ENCODE measurements at places on chromosomes 6 and 20.

GRCh38 chr6:15114061-15114460 lies 131.8 kb upstream of the JARID2 start:
- DNase-seq: no peak

DNA sequence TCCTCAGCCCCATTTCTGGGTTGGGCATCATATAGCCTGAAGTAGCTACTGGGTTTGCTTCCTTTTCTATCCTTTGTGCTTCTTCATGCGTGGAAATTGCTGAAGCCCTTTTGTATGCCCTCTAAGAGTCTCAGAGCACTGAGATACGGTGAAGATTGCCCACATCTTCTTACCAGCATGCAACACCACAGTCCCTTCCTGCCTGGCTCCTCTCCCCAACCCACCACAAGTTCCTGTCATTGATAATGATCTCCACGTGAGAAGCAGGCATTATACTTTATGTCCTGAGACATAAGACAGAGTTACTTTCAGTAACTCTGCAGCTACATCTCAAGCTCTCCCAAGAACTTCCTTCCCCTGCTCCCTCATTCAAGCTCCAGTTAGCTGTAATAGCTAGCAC lies 15.8 kb upstream of the PLCB4 start:
- no peak for DNase-seq

GRCh38 chr6:23394681-23395080 lies 731.3 kb upstream of the NRSN1 start:
- DNase-seq: no peak

DNA sequence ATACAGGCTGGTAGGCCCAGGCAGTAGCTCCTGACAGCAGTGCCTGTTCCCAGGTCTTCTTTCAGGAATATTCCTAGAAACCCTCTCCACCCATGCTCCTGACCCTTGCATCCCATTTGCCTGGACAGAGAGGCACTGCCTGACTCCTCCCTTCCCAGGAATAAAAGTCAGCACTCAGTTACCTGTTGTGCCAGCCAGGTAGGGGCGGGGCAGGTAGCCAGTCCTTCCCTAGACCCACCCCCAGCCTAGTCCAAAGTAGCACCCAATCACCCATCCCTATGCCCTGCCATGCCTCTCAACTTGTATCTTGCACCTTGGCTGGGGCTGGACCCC lies 129.9 kb downstream of the MRPL14 start:
- DNase-seq: no peak

GRCh38 chr6:105814745-105815536 lies 271.2 kb upstream of the PRDM1 start:
- no peak for DNase-seq

Data from CD4-positive, alpha-beta T cell treated with Interleukin-1 beta for 1 hour (primary cell).